ENCODE measurements at places on chromosomes 12 and 14.

GRCh38 chr12:108363565-108363964, 24.5 kb upstream of the CMKLR1 start:
- H3K27ac ChIP-seq = no peak overlapping the region
- no peak for DNase-seq
- no peaks in the 10 kb centered on the region for H3K27me3 ChIP-seq
- H3K4me1 ChIP-seq = no peaks in the 10 kb centered on the region
- H3K36me3 ChIP-seq = no peaks in the 10 kb centered on the region
- H3K4me3 ChIP-seq = no peak overlapping the region

- no peak for DNase-seq
- H3K27me3 ChIP-seq = no peaks in the 10 kb centered on the region
- H3K4me3 ChIP-seq = no peak overlapping the region
These were observed 729.7 kb upstream of the TBX3 start for GRCh38 chr12:115413626-115414025.

DNA sequence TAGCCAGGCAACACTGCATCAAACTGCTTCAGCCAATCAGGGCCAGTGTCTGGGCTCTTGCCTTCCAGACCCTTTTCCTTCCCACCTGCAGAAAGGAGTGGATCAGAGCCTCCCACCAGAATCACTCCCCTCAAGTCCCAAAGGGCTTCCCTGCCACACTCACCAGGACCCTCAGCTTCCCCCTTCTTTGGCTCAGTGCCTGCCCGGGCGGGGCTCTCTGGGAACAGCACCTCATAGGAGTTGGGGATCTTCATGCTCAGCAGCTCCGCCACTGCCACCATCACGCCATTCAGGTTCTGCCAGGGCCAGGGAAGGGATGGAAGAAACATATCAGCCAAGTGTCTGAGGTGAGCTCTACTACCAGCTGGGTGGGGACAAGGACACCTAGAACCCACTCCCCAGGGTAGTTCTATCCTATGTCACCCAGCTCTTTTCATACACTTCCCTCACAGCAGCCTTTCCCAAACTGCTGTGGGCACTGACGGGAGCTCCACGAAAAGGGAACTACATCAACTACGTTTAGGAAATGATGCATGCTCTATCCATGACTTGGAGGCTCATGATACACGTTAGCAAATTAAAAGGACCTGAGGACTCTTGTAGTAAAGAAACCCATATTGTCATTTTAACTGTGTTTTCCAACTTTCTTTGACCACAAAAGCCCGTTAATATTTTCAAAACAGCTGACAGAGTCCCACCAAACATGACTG, 9.4 kb upstream of the PRKAG1 start:
- DNase-seq = no peak
- no peaks in the 10 kb centered on the region for H3K27me3 ChIP-seq
- no peak overlapping the region for H3K27ac ChIP-seq
- peaks cover 85% of the 10 kb centered on the region for H3K36me3 ChIP-seq
- H3K4me1 ChIP-seq = no peaks in the 10 kb centered on the region

- peaks cover 5% of the 10 kb centered on the region for H3K36me3 ChIP-seq
- H3K27me3 ChIP-seq = no peaks in the 10 kb centered on the region
- peaks cover 6% of the 10 kb centered on the region for H3K4me1 ChIP-seq
- DNase-seq = no peak
These were observed 64.1 kb upstream of the HIF1A start for GRCh38 chr14:61631045-61631687.

DNA sequence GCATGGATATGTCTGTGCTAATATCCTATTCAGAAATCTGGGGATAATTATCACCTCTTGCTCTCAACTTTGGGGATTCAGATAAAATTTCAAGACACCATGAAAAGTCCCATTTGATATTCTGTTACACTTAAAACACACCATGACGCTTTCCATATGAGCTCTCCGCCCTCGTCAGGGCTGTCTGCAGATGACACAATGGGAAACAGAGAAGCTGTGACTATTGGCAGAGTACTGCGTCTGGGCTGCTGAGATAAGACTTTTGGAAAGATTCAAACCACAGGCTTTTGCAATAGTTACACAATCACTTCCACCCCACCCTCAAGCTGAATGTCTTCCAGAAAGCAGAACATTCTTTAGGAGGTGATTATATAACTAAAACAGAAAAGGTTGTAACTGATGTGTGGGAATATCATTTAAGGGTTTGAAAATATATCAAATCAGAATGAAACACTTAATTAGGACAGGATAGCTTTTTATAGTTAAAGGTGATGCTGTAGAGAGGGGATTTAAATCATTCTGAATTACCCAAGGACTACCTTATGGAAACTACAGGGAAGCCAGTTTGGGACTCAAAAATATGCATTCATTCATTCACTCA, 75.3 kb upstream of the TMPO start:
- H3K27me3 ChIP-seq = no peaks in the 10 kb centered on the region
- DNase-seq = peak; percentile 96
- peak overlapping the region; percentile 39 for H3K4me3 ChIP-seq

- DNase-seq = no peak
- no peaks in the 10 kb centered on the region for H3K4me1 ChIP-seq
- no peaks in the 10 kb centered on the region for H3K36me3 ChIP-seq
These were observed 345.0 kb downstream of the SLC16A7 start for GRCh38 chr12:59940631-59941342.

- no peak overlapping the region for H3K4me3 ChIP-seq
- H3K27me3 ChIP-seq = no peaks in the 10 kb centered on the region
- no peak for DNase-seq
These were observed 11.6 kb downstream of the PTGR2 start for GRCh38 chr14:73863209-73863608.

GRCh38 chr14:57375156-57375555, 15.2 kb upstream of the NAA30 start:
- H3K27me3 ChIP-seq = no peaks in the 10 kb centered on the region
- H3K4me1 ChIP-seq = no peaks in the 10 kb centered on the region
- H3K36me3 ChIP-seq = no peaks in the 10 kb centered on the region
- no peak overlapping the region for H3K27ac ChIP-seq

DNA sequence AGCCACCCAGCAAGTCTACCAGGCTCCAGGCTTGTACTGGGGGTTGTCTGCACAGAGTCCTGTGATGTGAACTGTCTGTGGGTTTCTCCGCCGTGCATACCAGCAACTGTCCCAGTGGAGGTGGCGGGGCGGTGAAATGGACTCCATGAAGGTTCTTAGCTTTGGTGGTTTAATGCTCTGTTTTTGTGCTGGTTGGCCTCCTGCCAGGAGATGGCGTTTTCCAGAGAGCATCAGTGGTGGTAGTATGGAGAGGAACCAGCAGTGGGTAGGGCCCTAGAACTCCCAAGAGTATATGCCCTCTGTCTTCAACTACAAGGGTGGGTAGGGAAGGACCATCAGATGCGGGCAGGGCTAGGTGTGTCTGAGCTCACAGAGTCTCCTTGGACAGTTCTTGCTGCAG, 303.8 kb downstream of the TMEM121 start:
- H3K4me1 ChIP-seq = no peaks in the 10 kb centered on the region
- no peak overlapping the region for H3K27ac ChIP-seq
- H3K36me3 ChIP-seq = no peaks in the 10 kb centered on the region
- no peaks in the 10 kb centered on the region for H3K27me3 ChIP-seq

DNA sequence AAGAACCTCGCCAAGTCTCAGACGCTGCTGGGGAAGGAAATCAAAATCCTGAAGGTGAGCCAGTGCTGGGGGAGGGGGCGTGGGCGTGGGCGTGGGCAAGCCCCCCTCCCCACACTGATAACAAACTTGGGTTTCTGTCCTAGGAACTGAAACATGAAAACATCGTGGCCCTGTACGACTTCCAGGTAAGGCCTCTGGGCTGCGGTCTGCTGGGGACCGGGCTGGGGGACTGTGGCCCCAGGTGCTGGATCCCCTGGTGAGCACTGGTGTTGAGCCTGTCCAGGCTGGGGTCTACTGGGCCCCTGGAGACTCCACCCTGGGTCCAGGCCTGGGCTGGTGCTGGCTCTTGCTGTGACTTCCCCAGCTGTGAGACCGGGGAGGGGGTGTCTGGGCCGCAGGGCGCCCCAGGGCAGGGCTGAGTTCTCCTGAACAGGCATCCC, 1.2 kb downstream of the ULK1 start:
- no peak for DNase-seq
- peak overlapping the region; percentile 90 for H3K27ac ChIP-seq
- peaks cover 7% of the 10 kb centered on the region for H3K4me1 ChIP-seq
- H3K27me3 ChIP-seq = no peaks in the 10 kb centered on the region
- peak overlapping the region; percentile 80 for H3K4me3 ChIP-seq

DNA sequence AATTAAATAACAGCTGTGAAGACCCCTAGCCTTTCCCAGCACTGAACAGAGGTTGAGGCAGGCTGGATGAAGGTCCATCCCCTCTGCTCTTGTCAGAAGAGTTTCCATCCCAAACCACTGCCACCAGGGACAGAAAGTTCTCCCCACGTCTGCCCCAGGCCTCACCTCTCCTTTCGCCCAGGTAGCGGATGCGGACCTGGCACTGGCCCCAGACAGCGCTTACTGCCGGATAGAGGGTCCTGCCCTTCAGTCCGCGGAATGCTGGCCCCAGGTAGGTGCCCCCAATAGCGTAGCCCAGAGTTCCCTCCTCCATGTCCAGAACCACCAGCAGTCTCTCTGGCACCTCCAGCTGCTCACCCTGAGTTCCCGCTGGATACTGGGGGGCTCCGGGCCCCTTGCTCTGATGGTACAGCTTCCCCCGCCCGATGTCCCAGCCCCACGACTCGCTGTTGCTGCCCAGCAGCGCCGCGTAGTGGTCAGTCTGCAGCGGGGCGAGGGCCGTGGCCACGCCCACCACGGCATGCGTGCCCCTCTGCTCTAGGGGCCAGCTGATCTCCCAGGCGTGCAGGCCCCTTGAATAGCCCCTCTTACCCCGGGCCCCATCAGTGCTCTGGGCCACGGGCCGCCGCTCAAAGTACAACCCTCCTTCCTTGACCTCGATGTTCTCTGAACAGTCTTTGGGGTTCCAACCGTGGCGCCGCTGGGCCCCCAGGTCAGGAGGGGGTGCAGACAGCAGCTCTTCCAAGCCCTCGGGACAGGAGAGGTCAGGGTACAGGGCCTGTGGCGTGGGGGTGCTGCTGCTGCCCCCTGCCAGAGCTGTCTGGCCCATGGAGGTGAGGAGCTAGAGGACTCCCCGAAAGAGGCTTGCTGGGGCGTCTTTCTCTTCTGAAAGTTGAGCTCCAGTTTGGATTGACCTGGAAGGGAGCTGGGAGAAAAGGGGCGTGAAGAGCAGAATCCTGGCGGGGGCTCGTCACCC, 742 bp downstream of the SPSB2 start:
- peaks cover 24% of the 10 kb centered on the region for H3K4me1 ChIP-seq
- H3K36me3 ChIP-seq = peaks cover 37% of the 10 kb centered on the region
- no peaks in the 10 kb centered on the region for H3K27me3 ChIP-seq
- peak; percentile 79 for DNase-seq

GRCh38 chr12:117587631-117588287, 226.3 kb upstream of the NOS1 start:
- no peak overlapping the region for H3K27ac ChIP-seq
- no peaks in the 10 kb centered on the region for H3K36me3 ChIP-seq
- H3K4me3 ChIP-seq = no peak overlapping the region
- DNase-seq = peak; percentile 65
- H3K4me1 ChIP-seq = no peaks in the 10 kb centered on the region

DNA sequence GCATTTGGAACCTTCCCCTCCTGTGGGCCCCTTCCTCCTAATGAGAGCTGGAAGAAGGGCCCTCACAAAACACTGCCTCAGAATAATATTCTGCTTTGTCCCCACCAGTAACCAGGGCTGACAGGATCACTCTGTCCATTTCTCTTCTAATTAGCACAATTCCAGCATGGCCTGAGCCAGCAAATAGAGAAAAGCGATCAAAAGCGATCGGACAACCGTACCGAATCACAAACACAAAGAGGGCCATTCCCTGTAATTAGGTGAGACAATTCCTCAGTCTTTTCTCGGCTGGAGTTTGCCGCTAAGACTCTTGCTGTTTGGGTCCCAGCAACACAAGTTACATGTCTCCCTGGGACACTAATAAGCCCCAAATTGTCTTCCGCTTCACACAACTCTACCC, 35.6 kb upstream of the VSX2 start:
- H3K36me3 ChIP-seq = peaks cover 7% of the 10 kb centered on the region
- no peaks in the 10 kb centered on the region for H3K4me1 ChIP-seq
- H3K27me3 ChIP-seq = no peaks in the 10 kb centered on the region
- no peak for DNase-seq
- no peak overlapping the region for H3K4me3 ChIP-seq

GRCh38 chr12:89709995-89710872, 1.6 kb upstream of the ATP2B1 start:
- H3K27me3 ChIP-seq = no peaks in the 10 kb centered on the region
- peak overlapping the region; percentile 95 for H3K27ac ChIP-seq
- H3K4me3 ChIP-seq = peak overlapping the region; percentile 94
- no peak for DNase-seq

GRCh38 chr12:26298785-26299621, 103.6 kb downstream of the SSPN start:
- peaks cover 5% of the 10 kb centered on the region for H3K36me3 ChIP-seq
- peak overlapping the region; percentile 61 for H3K4me3 ChIP-seq
- peak; percentile 82 for DNase-seq
- H3K27ac ChIP-seq = peak overlapping the region; percentile 76

DNA sequence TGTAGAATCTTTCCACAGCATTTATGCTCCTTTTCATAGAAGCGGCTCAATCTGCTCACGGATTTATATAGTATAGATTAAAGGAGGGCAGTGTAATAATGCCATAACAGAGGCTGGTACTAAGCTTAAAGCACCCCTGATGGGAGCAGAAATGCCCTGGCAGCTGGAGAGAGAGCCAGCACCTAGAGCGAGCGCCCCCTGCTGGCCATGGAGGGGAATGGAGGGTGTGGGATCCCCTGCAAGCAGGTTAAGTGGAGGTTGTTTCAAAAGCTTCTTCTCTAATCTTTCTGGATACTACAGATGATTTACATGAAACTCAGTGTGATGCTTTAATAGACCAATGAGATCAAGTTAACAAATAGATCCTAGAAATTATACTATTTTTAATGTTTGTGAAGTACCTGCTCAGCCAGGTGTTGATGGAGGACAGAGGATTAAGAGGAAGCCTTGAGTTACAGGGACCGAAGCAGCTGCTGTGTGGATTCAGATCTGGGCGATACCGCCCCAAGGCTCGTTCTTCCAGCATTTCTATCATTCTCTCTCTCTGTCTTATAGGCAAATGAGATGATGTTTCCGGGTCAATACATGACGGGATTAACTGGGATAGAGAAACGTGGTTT, 1519.3 kb upstream of the TMEM132C start:
- H3K4me3 ChIP-seq = no peak overlapping the region
- H3K36me3 ChIP-seq = no peaks in the 10 kb centered on the region
- no peaks in the 10 kb centered on the region for H3K4me1 ChIP-seq
- no peak overlapping the region for H3K27ac ChIP-seq
- H3K27me3 ChIP-seq = no peaks in the 10 kb centered on the region

GRCh38 chr12:122875590-122876220, 20.2 kb downstream of the VPS37B start:
- no peak for DNase-seq
- peaks cover 35% of the 10 kb centered on the region for H3K4me1 ChIP-seq
- H3K27ac ChIP-seq = no peak overlapping the region
- no peak overlapping the region for H3K4me3 ChIP-seq
- H3K36me3 ChIP-seq = peaks cover 21% of the 10 kb centered on the region
- no peaks in the 10 kb centered on the region for H3K27me3 ChIP-seq

GRCh38 chr12:13437541-13437940, 241.0 kb downstream of the EMP1 start:
- H3K4me3 ChIP-seq = no peak overlapping the region
- DNase-seq = no peak
- H3K27me3 ChIP-seq = no peaks in the 10 kb centered on the region
- no peak overlapping the region for H3K27ac ChIP-seq
- H3K4me1 ChIP-seq = no peaks in the 10 kb centered on the region
- no peaks in the 10 kb centered on the region for H3K36me3 ChIP-seq

GRCh38 chr14:89952576-89952975, 2.0 kb downstream of the EFCAB11 start:
- H3K36me3 ChIP-seq = peaks cover 12% of the 10 kb centered on the region
- no peaks in the 10 kb centered on the region for H3K27me3 ChIP-seq
- H3K4me3 ChIP-seq = no peak overlapping the region
- DNase-seq = no peak
